ENCODE measurements at places on chromosomes 13 and 19.

GRCh38 chr19:16883522-16883921 is 5.3 kb upstream of the F2RL3 start:
- DNase-seq: no peak

GRCh38 chr19:45040059-45040771 is 1.4 kb downstream of the CLASRP start:
- DNase-seq: no peak

- DNase-seq: peak; percentile 41
Observed at GRCh38 chr13:49146950-49147355, 73.2 kb upstream of the MLNR start.

- peak; percentile 10 for DNase-seq
Observed at GRCh38 chr19:38742906-38743305, 1.4 kb downstream of the CAPN12 start.

- no peak for DNase-seq
Observed at GRCh38 chr13:29439601-29440388, 155.7 kb downstream of the SLC7A1 start.

GRCh38 chr13:99505814-99506269 is 4.6 kb downstream of the TM9SF2 start:
- peak; percentile 16 for DNase-seq

DNA sequence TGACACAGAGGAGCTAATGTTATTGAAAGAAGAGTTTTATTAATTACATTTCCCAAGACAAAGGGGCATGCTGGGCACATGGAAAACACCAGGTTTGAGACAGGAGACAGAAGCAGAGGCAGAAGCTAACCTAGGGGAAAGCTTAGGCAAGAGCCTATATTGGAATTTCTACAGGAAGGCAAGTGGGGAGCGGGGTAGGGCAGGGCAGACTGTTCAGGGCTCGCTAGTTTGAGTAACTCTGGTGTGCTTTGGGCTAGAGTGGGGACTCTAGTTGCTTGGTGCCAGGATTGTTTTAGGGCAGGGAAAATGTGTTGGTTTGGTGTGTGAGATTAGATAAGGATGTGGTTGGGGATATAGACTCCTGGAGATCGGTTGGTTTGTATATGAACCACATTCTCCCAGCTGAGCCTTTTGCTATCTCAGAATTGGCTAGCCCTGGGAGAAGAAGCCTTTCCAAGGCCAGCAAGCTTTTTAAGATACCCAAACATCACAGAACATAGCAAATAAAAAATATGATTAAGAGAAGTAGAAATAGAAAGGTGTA is 8.4 kb upstream of the UFM1 start:
- DNase-seq: no peak

DNA sequence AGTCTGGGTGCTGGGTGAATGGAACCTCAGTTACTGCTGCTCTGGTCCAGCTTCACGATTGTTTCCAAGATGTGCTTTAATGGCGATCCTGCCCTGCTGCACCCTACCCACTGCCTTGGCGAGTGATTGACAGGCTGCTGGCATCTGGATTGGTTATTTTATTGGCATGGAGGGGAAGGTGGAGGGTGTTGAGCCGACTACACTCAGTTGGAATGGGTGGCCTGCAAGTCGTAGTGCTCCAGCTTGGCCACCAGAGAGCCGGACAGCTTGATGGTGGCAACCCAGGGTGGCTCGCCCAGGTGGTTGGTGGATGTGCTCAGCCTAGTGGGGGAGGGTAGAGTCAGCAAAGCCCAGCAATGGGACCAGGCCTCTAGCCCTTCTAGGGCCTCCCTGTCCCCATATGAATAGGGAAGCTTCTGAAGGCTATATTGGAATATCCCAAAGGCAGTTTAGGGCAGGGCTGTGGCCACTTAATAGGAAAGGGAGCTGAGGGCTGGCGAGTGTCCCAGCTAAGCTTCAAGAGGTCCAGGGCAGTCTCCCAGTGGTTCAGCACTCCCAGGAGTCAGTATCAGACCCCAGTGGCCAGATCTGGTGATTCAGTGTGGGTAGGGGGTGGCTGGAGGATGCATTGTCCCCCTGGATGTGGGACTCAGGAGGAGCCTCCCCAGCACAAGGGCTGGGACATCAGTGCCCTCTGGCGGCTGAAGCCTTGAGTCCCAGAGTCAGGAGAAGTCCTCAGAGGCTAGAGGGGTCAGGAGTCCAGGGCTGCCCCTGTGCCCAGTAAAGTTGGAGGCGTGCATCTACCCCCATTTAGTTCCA is 3.4 kb downstream of the GGN start:
- DNase-seq: no peak

GRCh38 chr13:105820415-105820814 is 715.0 kb downstream of the EFNB2 start:
- DNase-seq: no peak

- DNase-seq: no peak
Observed at GRCh38 chr13:77776704-77777103, 79.2 kb downstream of the SLAIN1 start.

DNA sequence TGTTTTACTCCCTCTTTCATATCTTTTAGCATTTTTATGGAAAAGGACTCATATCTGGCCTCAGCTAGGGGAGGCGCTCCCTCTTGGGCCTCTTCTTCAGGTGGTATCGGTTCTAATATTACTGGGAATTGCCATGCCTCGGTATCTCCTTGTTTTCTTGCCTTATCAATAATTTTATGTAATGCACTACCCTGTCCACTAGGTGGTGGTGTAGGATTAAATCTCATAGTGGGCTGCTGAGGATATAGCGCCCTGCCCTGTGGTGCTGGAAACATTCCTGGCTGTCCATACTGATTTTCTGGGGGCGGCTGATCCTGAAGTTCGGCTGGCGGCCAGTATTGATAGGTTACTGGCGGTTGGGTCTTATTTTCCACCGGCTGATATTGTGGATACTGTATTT is 35.8 kb downstream of the ZNF420 start:
- DNase-seq: no peak

GRCh38 chr13:106115081-106115480 is 420.4 kb downstream of the EFNB2 start:
- no peak for DNase-seq

- DNase-seq: no peak
Observed at GRCh38 chr13:102440259-102440936, 38.5 kb upstream of the FGF14 start.

- no peak for DNase-seq
Observed at GRCh38 chr19:6803036-6803404, 30.5 kb downstream of the VAV1 start.

GRCh38 chr13:27481766-27482165 is 31.4 kb upstream of the MTIF3 start:
- DNase-seq: peak; percentile 32

DNA sequence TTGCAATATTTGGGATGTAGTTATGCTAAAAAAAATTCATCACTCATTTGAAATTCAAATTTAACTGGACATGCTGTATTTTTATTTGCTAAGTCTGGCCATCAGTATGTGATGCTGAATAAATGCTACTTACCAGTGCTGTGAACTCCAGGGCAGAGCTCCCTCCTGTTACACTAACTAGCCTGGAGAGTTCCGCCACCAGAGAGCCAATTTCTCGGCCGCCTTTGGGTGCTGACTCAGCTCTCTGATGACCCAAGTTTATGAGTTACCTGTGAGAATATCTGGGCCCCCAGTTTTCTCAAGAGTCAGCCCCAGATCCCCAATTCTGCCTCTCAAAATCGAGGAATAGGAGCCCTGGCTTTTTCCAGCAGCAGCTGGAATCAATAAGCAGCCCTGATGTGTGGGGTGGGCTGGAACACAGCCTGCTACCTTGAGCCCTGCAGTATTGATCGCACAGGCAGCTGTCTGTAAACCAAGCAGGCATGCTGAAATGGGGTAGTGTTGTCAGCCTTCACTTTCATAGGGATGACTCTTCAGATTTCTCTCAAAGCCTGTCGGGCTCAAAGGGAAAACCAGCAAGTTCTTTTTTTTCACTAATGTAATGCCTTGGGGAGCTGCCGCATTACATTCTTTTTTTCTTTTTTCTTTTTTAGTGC is 113.7 kb downstream of the DNAJC15 start:
- no peak for DNase-seq

DNA sequence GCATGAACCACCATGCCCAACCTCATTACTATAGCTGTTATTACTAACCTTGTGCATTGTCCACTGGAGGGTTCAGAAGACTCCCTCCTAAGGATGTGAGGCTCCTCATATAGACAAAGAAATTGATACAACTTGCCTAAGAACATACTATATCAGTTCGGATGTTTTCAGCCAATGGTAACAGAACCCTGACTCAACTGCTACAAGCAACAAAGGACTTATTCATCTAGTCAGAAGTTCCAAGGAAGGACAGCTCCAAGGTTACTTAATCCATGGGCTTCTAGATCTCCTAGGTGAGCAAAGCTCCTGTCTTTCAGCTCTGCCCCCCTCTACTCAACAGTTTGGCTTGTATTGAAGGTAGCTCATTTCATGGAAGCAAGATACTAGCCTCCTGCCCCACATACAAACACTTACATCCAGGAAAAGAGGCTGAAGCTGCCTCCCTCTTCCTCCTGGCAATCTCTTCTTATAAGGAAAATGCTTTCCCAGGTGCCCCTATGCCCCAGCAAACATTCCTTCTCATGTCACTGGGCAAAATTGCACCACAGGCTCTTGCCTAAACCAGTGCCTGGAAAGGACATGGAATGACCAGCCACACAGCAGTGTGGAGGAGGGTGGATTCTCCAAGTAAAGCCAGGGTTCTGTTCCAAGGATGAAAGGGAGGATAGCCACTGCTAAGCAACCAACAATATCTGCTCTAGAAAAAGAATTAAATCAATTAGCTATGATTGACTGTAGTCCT is 497.8 kb downstream of the FOXO1 start:
- DNase-seq: no peak

GRCh38 chr13:46866150-46866549 is 30.7 kb downstream of the HTR2A start:
- no peak for DNase-seq

- DNase-seq: peak; percentile 94
Observed at GRCh38 chr19:3580156-3580934, 4.9 kb upstream of the GIPC3 start.

- DNase-seq: no peak
Observed at GRCh38 chr19:3743486-3743885, 18.0 kb downstream of the APBA3 start.

- no peak for DNase-seq
Observed at GRCh38 chr19:56147307-56147706, 6.2 kb downstream of the ZNF444 start.

DNA sequence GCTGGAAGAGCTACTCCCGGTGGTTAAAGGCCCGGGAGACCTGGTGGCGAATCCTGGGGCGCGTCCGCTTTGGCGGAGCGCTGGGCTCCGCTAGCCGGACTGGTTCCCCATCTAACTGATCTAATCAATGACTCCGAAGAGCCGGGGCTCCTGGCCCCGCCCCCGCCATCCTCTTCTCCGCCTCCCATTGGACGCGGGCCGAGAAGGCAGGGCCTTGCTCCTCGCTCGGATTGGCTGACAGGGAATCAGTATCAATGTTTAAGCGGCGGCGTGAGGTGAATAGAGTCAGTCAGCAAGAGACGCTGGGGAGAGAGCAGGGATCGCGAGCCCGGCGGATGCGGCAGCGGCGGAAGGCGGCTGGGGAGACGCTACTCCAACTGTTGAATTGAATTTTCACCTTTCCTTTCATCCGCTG is 1.7 kb upstream of the PCDH17 start:
- DNase-seq: peak; percentile 74

GRCh38 chr13:112187527-112188297 is 120.8 kb downstream of the SOX1 start:
- no peak for DNase-seq
